ENCODE measurements at places on chromosomes 5 and 9.

GRCh38 chr5:172706796-172707195, 64.2 kb downstream of the DUSP1 start:
- DNase-seq, result no peak

DNA sequence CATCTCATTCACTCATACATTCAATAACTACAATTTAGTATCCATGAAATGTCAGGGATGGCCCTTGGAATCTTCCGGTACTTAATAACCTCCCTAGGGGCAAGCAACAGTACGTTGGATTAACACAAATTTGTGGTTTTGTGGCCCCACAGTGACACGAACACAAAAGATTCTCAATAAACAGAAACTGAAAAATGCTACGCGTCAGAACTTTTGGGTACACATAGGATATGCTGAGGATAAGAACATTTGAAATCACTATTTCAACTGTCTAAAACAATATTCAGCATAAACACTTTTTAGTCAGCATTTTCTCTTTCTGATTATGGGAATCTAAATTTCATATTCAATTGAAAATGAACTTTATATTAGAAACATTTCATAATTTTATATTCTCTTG, 107.0 kb upstream of the GPR151 start:
- no peak for DNase-seq

- DNase-seq, result no peak
Measured at GRCh38 chr5:83492331-83492730, 20.8 kb downstream of the VCAN start.

DNA sequence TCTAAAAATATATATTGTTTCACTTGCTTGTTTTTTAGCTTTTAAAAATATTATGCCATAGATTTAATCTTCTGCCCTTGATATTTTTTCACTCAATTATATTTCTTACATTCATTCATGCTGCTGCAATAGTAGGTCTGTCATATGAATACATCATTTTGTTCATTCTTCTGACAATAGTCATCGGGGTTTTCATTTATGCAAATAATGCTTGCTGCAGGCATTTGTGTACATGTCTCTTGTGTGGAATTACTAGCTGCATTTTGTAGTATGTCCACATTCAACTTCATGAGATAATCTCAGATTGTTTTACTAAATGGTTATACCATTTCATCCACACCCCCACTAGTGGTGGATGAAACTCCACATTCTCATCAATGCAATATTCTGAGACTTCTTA, 5.3 kb upstream of the PLPP1 start:
- no peak for DNase-seq

- DNase-seq, result no peak
Measured at GRCh38 chr5:129820-130219, 37.9 kb downstream of the PLEKHG4B start.

DNA sequence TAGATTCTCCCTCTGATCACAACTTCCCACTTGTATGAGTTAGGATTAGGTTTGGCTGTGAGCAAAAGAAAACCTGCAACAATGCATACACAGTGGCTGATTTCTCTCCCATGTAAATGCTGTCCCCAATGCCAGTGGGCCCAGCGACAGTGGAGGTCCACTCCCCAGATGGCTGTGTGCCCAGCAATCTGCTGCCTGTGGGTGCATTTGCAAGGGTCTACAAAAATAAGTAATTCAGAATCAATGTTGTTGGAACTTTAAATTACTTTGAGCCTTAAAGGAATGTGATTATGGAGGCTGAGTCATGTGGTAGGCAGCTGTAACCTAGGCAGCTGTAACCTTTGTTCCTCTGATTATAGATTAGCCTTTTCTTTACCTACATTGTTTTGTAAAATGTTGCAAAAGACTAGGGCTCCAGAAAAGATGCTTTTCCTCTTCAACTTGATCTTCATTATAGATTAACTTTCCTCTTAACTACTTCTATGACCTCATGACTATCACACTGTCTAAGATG, 14.2 kb upstream of the MXD3 start:
- no peak for DNase-seq

- no peak for DNase-seq
Measured at GRCh38 chr9:90904706-90905478, 103.3 kb downstream of the SYK start.

DNA sequence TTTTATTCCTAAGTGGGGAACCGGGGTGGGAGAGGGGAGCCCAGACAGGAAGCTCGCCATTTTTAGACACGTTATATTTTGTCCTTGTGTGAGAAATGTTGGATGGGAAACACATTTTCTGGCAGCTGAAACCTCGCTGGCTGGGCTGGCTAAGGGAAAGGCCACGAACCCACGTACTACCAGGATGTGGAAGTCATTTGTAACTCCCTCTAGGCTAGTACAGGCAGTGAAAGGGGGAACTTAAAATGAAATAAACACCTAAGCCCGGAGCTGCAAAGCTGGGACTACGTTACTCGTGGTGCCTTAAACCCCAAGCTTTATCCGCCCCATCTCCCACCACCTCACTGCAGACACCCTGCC, 42.5 kb downstream of the TMEM174 start:
- no peak for DNase-seq

DNA sequence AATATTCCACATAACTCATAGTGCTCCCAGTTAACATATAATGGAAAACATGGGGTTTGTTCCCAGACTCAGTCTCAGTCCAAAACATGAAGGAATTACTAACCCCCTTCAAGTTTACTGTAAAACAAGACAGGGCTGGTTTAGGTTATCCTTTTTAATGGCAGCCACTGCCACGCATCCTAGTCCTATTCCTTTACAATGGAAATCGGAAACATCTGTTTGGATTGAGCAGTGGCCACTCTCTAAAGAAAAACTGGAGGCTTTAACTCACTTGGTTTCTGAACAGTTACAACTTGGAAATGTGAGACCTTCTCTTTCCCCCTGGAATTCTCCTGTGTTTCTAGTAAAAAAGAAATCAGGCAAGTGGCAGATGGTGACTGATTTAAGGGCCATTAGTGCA, 609.9 kb upstream of the ACO1 start:
- DNase-seq, result no peak

DNA sequence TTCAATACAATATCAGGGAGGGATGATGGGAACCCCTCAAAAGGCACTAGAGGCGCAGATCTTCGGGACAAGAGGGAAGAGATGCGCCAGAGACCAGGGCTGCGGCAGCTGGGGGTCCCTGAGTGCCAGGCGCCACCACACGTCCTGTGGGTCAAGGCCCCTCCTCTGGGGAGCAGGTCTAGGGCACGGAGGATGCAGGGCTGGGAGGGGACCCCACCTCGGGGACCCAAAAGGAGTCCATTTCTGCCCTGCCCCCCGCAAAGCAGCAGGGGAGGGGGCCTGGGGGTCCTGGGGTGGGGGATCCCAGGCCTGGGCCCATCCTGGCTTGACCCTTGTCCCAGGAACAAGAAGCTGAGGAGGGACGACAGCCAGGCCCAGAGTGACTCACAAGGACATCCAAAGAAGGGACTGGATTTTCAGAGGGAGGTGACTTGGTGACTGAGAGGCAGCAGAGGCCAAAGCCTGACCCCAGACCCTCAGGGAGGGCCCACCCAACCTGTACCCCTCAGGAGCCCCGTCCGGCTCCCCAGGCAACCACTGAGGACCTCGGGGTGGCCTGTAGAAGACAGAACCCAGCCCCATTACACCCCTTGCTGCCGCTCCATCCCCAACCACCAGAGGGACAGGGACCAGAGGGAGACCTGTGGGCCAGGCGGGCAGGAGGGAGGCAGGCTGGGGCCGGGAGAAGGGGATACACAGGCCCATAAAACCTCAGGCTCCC, 54.2 kb downstream of the LRSAM1 start:
- no peak for DNase-seq

DNA sequence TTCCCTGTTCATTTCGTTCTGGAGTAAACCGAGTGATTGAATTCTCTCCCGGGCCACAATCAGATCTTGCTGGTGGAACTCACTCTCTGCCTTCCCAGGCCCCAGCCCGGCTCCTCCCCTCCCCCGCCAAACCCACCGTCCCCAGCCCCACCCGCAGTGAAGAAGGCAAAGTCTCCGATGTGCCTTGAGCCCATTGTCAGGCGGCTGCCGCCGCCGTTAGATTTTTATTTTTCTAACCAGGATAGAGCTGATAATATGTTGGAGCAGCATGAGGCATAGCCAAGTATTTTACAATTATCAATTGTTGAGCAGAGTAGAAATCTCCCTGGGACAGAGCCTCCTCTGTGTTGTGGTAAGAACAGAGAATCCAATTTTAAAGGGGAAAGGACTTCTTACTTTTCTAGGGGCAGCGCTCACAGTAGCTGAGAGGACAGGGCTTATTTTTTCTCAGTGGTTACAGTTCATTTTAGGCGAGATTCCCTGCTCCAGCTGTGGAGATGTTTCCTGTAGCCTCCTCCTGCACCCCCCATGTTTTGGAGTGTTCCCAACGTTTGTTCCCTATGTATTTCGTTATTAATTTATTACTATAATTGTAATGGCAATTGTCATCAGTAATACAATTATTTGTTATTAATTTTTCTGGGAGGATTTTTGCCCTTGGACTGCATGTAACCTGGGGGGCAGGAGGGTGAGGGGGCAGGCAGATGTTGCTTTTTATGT, 1.3 kb downstream of the PSAT1 start:
- DNase-seq, result no peak

- no peak for DNase-seq
Measured at GRCh38 chr5:73355108-73355507, 93.5 kb downstream of the FOXD1 start.

DNA sequence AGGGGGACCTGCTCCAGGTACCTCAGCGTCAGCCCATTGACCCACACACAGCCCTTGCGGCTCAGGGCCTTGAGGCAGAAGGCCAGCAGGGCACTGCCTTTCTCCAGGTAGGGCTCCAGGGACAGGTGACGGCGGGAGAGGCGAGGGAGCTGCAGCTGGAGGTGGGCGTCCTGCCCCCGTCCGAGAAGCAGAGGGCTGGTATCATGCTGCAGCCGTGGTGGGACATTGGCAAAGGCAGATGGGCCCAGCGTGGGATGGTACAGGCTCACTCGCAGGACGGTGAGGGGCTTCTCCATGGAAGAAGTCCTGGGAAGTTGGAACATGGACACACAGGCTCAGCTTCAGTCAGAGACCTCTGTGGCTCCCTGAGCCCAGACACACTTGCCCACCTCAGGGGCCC, 2.5 kb upstream of the DCANP1 start:
- DNase-seq, result no peak

DNA sequence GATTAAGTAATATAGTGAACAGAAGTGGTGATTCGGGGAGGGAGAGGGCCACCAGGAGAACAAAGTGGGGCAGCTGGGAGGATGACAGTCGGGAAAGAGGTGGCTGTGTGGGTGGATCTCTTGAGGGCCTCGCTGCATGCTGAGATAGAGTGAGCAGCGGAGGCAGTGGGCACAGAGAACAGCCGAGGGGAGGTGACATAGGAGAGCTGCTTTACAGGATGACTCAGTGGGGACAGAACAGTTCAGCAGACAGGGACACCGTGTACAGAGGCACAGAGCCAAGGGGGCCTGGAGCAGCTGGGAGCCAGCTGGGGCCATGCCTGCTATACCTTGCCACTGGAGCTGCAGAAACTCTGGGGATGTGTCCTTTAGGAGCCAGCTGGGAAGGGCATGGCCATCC, 273.9 kb downstream of the GADD45G start:
- no peak for DNase-seq

GRCh38 chr9:5002811-5003210, 17.7 kb downstream of the JAK2 start:
- peak; percentile 12 for DNase-seq

DNA sequence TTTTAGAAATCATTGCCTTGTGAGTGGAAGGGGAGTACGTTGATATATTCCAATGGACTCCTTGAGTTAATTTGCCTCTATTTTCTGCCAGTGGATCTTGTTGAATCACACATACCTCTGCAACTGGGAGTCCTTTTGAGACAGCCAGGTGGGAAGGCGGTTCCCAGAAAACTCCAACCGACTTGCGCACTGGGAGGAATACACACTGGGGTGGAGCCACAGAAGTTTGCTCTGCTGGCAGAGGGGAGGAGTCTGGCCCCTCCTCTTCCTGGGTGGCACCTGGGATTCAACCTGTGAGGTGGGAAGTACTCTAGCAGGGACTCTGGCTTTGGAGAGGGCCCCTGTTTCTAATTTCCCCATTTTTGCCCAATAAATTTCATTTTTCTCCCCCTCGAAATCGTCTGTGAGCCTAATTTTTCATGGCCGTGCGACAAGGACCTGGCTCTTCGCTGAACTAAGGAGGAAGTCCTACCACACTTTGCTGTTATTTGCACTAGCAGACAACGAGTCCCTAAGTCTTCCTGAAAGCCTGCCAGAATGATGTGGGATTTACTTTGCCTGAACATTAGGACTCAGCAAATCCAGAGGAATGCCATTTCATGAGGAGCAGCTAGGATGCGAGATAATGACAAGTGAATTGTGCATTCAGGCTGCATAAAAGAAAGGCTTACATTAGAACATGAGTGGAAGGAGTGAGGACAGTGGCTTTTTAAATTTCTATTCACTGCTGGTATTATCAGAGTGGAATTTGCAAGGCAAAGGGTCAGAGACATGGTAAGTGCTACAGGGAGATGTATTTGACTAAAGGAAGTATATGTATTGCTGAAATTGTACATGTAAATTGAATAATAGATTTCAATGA, 67.2 kb downstream of the PRLR start:
- no peak for DNase-seq

DNA sequence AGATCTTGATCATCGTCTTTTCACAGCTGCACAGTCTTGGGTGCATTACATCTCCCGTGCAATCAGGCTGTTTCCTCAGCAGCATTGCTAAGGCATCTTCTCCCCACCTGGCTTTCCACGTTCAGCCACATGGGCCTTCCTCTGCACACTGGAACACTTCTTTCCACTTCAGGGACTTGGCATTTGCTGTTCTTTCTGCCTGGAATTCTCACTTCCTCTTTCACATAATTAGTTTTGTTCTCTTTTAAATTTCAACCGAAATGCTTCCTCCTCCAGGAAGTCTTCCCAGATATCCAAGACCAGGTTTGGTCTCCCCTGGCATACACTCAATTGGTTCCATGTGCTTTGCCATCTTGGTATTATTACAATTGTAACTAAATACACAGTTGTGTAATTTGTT, 43.8 kb downstream of the WHRN start:
- no peak for DNase-seq

DNA sequence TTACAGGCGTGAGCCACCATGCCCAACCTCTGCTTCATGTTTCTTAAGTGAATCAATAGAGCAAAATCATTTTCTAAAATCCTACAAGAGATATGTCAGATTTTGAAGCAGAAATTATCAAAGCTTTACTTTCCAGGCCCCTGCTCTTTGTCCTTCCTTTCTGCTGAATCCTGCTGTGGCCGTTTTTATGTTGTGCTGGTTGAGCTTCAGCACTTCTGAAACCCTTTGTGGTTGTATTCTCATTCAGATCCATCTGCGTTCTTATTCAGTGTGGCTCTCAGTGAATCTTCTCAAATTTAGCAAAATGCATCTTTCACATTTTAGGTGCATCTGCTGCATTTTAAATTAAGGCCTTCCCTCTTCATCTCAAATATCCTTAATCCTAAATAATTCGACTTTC, 26.0 kb downstream of the JMY start:
- DNase-seq, result no peak

GRCh38 chr5:83701886-83702285, 18.8 kb downstream of the HAPLN1 start:
- no peak for DNase-seq

DNA sequence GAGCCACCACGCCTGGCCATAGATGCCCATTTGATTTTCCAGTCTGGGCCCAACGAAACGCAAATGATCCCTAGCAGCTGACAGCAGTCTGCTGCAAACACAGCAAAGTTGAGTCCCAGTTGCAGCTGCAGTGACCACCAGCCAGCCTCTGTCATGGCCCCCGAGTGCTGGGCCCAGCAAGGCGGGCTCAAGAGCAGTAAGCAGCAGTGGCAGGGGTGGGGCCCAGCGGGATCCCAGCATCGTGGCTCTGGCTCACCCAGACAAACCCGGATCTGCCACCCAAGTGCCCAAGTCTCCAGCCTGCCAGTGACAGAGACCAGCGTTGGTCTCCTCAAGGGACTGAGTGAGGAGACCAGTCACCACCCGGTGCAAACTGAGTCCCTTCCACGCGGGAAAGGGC, 6.9 kb upstream of the LTC4S start:
- DNase-seq, result no peak

All from AG09319 (cell line).